ENCODE measurements at places on chromosomes 16 and 17.

- DNase-seq: no peak
Measured at GRCh38 chr16:47574091-47575054, 113.2 kb downstream of the PHKB start.

DNA sequence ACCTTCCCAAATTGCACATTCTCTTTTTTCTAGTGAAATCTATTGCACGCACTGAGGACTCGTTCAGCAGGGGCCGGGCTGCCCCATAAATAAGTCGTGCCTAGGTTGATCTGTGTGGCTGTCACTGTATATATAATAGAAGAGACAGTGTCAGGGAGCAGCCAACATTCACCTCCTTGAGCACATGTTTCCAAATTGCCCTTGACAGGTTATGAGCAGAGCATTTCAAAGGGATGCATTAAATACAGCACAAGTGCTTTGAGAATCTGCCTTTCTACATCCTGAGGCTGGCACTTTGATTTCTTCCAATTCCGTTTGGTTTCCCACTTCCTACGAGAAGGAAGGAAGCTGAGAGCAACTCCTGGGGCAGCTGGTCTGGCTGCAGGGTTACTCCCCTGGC is 291.2 kb downstream of the NPIPA8 start:
- no peak for DNase-seq

GRCh38 chr17:28071891-28072606 is 29.6 kb downstream of the NLK start:
- DNase-seq: no peak

- DNase-seq: no peak
Measured at GRCh38 chr16:83917152-83918120, 18.5 kb downstream of the MLYCD start.

GRCh38 chr17:73831699-73832098 is 187.5 kb upstream of the SDK2 start:
- DNase-seq: no peak

- DNase-seq: no peak
Measured at GRCh38 chr16:2967721-2968161, 1.4 kb upstream of the PAQR4 start.

- no peak for DNase-seq
Measured at GRCh38 chr17:6498356-6498755, 54.1 kb downstream of the PIMREG start.

- DNase-seq: no peak
Measured at GRCh38 chr17:63987221-63988126, 10.7 kb upstream of the PRR29 start.

- no peak for DNase-seq
Measured at GRCh38 chr17:75088465-75089417, 987 bp downstream of the SLC16A5 start.

DNA sequence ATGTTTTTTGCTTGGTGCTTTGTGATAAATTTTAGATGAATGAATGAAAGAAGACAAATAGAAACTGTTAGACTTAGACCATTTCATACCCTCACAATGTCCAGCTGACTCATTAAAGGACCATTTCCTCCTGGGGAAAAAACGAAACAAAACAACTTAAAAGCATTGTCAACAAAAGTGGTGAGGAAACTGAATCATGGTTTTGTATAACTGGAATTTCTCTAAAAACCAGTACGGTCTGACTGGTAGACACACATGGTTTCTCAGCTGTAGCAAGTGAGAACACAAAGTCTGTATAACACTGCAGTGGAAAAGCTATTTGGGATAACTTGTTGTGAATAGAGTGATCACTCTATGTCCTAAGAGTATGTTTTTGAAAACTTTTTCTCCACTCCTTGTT is 5.3 kb upstream of the DDX52 start:
- DNase-seq: no peak

GRCh38 chr17:10631048-10631700 is 25.9 kb downstream of the MYH3 start:
- no peak for DNase-seq

DNA sequence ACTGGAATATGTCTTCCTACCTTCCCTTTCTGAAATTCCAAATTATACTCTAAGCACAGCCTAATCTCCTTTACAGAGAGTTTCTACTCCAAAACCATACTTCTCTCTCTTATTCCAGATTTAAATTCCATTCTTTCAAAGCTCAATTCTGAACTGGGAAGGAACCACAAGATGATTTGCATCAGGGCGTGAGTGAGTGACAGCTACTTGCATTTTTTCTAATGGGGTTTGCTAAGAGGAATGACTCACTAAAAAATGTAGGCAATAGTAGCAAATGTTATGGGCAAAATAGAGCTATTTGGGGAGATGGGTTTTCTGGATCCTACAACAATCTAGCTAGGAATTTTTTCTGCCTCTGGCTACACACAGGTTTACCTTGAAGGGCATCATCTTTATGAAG is 244.6 kb upstream of the PSMD7 start:
- DNase-seq: no peak

- no peak for DNase-seq
Measured at GRCh38 chr16:67283826-67284555, 4.7 kb downstream of the PLEKHG4 start.

- DNase-seq: no peak
Measured at GRCh38 chr16:53546988-53547391, 44.0 kb upstream of the AKTIP start.

- no peak for DNase-seq
Measured at GRCh38 chr16:17353561-17353960, 117.2 kb downstream of the XYLT1 start.

GRCh38 chr17:78010759-78011158 is 52.3 kb downstream of the TNRC6C start:
- DNase-seq: no peak

DNA sequence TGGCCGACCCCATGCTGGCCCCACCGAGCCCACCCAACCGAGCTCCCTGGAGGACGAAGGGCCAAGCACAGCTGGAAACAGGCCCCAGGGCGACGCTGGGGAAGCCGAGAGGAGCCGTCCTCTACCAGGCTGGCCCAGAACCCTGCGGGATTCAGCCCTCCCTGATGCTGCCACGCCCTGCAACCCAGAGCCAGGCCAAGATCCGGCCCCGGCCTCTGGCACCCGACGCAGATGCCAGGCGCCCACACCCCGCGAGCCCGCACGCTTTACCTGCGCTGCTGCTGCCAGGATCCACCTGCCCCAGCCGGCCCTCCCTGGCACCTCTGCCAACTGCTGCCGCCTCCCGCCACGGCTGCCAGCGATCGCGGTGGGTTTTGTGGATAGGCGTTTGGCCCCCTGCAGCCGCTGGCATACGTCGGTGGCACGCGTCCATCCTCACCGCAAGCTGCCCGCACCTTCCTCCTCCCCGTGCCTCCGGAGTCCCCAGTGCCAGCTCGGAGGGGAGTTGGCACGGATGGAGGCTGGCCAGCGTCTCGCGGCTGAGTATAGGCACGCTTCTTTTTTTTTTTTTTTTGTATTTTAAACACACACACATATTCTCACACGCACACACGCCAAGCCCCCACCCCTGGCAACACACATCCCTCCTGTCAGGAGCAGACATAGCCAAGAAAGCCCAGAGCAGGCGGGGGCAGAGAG is 41.3 kb upstream of the ACSF3 start:
- DNase-seq: no peak

- no peak for DNase-seq
Measured at GRCh38 chr16:46937536-46937935, 35.9 kb downstream of the DNAJA2 start.

DNA sequence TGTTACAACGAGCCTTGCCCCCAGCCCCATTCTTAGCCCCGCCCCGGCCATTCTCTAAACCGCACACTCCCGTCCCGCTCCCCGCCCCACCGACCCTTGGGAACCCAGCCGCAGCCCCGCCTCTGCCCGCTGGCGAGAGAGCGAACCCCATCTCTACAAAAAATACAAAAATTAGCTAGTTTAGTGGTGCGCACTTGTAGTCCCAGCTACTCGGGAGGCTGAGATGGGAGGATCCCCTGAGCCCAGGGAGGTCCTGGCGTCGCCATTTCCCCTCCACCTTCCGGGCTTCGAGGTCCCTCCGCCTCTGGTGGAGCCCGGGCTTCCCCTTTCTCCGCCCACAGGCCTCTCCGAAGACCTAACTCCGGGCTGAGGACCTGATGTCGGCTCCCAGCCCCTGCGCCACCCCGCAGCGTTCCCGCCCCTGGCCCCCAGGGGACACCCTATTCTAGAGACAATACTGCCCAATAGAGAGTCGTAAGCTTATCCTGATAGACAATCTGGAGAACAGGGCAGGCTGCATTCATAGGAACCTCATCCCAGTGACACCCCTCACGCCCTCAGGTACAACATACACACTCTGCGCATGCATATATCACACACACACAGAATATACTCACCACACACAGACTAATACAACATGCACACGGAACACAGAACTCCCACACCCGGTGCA is 480 bp upstream of the PROCA1 start:
- DNase-seq: peak; percentile 48

GRCh38 chr16:49799172-49799571 is 56.7 kb downstream of the ZNF423 start:
- no peak for DNase-seq

GRCh38 chr17:47716375-47716774 is 16.7 kb upstream of the TBX21 start:
- no peak for DNase-seq

DNA sequence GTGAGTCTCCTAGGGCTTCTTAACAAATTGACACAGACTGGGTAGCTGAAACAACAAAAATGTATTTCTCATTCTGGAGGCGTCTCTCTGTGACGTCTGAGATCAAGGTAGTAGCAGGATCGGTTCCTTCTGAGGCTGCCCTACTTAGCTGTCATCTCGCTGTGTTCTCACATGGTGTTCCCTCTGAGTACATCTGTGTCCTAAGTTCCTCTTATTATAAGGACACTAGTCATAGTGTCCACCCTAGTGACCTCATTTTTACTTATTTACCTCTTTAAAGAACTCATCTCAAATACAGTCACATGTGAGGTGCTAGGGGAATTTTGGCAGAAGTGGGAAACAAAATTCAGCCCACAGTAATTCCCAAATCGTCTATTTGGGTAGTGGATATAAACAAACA is 529.1 kb downstream of the NPIPA7 start:
- DNase-seq: no peak

- DNase-seq: no peak
Measured at GRCh38 chr16:4733211-4733742, 794 bp downstream of the ANKS3 start.

Data from activated T-helper 1 cell treated with Interleukin-2 at 50 U/mL for 16 hours (primary cell).